ENCODE measurements at places on chromosomes 4 and X. TPM values are rescaled to one million over a fixed set of nuclear protein-coding genes. Genes with fewer than 3 reads are reported as not detected.

DNA sequence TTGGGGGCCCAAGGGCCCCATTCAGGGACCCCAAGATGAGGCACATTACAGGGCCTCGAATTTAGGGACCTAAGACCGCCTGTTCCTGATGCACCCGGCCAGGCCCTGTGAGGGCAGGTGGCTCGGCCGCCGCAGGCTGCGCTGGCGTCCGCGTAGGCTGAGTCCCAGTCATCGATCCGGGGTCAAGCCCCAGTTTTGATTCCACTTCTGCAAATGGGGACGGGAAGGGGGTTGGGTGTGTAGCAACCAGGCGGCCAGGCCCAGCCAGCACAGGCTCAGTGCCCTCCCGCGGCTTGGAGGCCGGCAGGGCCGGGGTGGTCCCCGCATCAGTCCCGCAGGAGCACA is 327 bp downstream of the PNPLA4 start:
- DNase-seq, result no peak

DNA sequence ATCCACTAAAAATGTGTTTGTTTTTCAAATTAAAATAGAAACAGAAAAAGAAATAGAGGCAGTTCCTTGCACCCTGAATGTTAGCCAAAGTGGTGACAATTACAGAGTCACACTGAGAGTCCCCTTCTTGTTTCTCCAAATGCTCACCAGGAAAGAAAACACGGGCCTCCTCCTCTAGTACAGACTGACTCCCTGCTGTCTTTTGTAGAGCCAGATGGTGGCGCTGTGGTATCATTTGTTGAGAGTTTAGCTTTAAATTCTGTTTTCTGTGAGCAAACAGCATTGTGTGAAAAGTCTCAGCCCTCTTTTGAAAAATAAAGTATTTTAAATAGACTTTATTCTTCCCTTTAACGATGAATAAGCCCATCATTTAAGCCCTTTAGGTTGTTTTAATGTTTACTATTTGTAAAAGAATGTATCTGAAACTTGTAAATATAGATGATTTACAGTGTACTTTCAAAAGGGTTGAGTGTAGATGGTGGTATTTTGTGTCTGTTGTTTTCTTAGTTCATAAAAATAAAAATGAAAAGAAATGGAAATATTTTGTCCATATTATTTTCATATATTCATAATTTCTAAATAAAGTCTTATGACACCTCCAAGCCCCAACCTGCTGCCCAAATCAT is 36.9 kb upstream of the ATOH1 start:
- DNase-seq, result peak; percentile 68

DNA sequence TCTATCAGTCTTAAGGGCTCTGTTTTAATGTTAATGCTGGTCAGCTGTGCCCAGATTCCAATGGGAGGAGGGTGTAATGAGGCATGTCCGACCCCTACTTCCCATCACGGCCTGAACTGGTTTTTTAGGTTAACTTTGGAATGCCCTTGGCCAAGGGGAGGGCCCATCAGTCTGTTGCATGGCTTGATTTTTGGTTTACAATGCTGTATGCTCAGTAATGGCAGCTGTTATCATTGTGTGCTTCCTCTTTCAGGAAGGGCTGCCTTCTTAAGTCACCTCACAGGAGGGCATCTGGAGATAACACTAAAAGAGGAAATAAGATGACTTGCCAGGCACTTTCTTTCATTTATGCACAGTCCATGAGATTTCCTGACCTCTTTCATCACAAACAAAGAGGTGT is 36.3 kb downstream of the ATXN3L start:
- no peak for DNase-seq

- DNase-seq, result no peak
Observed at GRCh38 chr4:2080429-2081300, 21.5 kb downstream of the NAT8L start.

GRCh38 chrX:9825129-9825790 is 39.0 kb downstream of the SHROOM2 start:
- DNase-seq, result no peak

Gene RHOH
- polyA plus RNA-seq, result 0.50 TPM

Gene RRH
- 1.4 TPM for polyA plus RNA-seq
